D721Med (cell line): ENCODE measurements at places on chromosomes 6 and 20.

DNA sequence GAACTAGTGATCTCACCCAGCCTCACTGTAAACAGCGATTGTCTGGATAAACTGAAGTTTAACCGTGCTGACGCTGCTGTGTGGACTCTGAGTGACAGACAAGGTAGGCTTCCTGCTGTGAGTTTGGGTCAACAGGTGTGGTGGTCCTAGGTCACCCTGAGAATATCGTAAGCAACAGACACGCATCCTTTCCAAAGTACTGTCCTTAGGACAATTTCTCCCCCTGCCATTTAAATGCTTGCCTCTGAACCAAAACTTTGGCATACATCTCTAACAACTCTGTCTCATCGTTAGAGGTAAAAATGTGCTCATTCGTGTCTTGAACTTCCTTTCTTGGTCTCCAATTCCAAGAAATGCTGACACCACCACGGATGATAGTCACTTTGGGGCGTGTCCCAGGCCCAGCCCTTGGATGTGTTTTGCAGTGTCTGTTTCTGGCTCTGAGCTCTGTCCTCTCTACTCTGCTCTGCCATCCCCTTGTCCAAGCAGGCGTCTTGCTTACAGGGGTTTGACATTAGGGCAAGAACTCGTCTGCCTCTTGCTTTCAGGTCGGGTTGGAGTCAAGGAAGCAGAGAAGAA lies 95.5 kb downstream of the EYA2 start:
- no peak for DNase-seq

DNA sequence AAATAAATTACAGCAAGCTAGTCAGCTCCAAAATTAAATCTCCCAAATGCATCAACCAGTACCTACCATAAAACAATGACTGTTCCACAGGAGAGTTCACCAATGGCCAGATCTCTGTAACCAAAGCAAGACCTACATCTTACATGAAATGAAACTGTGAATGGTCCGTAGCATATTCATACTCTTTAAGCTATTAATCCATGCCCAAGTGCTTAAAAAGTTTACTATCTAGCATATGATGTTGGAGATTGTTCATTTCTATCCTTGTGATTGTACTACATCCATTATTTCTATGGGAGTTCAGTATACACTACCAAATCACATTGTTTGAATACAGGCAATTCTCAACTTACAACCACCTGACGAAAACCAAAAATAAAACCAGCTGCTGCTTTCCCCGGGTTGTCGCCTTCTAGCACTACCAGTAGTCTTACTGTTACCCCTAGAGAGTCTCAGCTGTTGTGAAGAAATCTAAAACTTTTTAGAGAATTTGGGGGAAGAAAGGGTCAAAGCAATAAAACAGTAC lies 38.0 kb downstream of the HIVEP2 start:
- DNase-seq = no peak

- no peak for DNase-seq
These were observed 326.7 kb upstream of the NOX3 start for GRCh38 chr6:155782320-155782731.

GRCh38 chr6:71509191-71510005 lies 220.8 kb downstream of the OGFRL1 start:
- DNase-seq = no peak

GRCh38 chr6:137903933-137904821 lies 37.1 kb downstream of the TNFAIP3 start:
- DNase-seq = no peak

GRCh38 chr6:132763269-132763668 lies 5.6 kb upstream of the VNN2 start:
- DNase-seq = no peak

DNA sequence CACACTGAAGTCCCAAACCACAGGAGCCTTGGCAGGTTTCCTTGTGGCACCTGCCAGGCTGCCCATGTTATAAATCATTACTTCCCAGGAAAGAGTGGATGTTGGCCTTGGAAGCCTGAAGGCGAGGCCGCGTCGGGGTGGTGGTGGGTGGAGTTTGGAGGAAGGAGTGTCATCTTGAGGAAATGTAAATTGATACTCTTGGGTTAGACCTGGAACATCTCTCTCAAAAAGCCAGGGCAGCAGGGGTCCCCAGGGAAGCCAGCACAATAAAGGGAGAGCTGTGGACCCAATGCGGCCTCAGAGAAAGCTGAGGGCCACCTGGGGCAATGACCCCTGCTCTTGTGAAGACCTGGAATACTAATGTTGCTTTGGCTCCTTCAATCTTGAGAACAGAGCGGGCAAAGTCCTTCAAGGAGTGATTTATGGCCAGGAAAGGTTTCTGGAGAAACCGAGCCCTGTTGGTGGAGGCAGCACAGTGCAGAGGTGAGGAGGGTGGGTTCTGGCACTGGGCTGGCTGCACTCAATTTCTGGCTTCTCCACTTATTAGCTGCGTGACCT lies 26.3 kb upstream of the TRAF3IP2 start:
- no peak for DNase-seq

DNA sequence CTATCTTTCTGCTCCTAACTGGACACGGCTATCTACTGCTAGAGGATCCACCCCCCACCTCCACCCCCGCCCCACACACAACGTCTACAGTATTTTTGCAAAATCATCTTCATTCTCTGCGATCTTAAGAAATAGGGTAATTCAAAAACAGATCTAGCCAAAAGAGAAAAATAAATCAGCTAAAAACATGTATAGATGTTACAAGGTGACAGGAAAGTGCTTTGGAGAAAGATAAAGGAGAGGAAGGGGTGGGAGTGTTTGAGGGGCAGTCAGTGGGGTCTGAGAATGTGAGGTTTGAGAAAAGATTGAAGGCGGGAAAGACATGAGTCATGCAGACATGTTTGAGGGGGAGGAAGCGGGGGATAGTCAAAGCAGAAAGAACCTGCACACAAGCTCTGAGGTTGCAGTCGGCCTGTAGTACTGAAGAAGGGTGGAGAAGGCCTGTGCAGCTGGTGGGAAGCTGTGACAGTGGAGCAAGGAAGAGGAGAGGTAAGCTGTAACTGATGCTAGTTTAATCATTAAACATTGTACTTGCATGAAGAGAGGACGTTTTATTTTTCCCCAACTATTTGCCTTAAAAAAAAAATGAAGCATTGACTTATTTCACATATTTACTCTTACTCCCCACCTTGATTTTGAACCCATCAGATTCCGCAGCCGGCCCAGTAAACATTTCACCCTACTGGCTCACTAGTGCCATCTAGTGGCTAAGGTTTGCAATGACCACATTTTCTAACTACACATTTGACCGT lies 332.6 kb downstream of the ADGRB3 start:
- no peak for DNase-seq

- DNase-seq = peak; percentile 45
These were observed 14.9 kb upstream of the FAM210B start for GRCh38 chr20:56343861-56344381.

GRCh38 chr6:8494730-8495129 lies 59.4 kb upstream of the SLC35B3 start:
- DNase-seq = no peak

DNA sequence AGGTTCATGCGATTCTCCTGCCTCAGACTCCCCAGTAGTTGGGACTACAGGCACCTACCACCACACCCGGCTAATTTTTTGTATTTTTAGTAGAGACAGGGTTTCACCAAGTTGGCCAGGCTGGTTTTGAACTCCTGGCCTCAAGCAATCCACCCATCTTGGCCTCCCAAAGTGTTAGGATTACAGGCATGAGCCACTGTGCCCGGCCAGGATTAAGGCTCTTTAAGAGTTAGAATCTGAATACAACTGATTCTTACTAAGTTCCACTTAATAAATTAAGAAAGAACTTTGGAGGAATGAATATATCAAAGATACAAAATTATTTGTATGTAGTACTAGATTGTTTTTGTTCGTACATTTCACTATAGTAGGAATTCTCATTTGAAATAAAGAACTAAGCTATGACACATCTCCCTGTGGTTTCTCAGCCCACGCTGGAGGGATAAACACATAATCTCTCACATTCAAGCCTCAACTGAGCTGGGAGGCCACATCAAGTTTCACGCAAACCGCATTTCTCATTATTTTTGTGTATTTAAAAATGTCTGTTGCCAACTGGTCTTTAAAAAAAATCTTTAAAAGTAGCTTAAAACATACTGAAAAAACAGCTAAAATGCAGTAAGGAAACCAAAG lies 34.2 kb downstream of the DTNBP1 start:
- DNase-seq = no peak

- DNase-seq = no peak
These were observed 51.8 kb downstream of the ELOVL4 start for GRCh38 chr6:79895382-79896074.

- DNase-seq = no peak
These were observed 43.2 kb downstream of the LY86 start for GRCh38 chr6:6631534-6632276.

- no peak for DNase-seq
These were observed 4.6 kb downstream of the KCNK5 start for GRCh38 chr6:39224523-39225182.

GRCh38 chr6:70725817-70726415 lies 58.2 kb downstream of the SMAP1 start:
- DNase-seq = no peak

- DNase-seq = no peak
These were observed 129.3 kb upstream of the SYNCRIP start for GRCh38 chr6:85771925-85772430.

DNA sequence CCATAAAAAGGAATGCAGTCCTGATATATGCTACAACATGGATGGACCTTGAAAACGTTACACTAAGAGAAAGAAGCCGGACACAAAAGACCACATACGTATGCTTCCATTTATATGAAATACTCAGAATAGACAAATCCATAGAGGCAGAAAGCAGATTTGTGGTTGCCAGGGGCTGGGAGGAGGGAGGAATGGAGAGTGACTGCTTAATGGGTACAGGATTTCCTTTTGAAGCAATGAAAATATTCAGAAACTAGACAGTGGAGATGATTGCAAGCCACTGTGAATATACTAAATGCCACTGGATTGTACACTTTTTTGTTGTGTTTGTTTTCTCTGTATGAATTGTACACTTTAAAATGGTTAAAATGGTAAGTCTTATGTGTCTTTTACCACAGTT lies 29.4 kb upstream of the CDKN1A start:
- no peak for DNase-seq

DNA sequence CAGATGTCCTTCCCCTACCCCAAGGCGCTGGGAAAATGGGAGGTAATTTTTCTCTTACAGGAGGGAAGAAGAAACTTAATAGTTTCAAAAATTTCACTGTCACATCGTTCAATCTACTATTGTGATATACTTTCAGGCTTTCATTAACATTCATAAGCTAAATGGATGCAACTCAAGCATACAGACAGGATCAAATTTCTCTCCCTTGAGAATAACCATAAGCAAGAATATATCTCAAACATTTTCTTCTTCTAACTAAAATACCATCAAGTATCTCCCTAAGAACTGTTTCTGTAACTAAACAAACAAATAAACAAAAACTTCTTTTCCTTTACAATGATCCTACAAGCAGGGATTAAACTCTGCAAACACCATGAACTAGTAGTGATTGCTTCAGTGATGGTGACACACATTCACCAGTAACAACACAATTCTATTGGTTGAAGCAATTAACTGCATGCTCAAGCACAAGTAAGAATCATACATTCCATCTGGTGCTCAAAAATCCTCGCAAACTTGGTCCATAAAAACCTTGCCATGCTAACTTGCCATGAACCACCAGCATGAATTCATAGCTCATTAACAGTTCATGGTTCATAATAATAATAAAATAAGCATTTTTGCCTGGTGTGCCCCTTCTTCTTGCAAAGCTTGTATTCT lies 183.8 kb downstream of the PTPRK start:
- no peak for DNase-seq

- DNase-seq = no peak
These were observed 201.9 kb downstream of the LY86 start for GRCh38 chr6:6790393-6790792.

DNA sequence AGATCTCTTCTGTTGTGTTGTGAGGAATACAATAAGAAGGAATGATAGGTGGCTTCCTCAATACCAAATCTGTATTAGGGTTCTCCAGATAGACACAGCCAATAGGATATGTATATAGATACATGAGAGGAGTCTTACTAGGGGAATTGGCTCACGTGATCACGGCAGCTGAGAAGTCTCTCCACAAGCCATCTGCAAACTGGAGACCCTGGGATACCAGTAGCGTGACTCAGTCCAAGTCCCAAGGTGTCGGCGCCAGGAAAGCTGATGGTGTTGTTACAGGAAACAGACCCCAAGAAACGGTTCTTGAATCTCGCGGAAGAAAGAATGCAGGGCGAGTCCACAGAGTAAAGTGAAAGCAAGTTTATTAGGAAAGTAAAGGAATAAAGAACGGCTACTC lies 61.4 kb downstream of the SYTL3 start:
- DNase-seq = no peak

DNA sequence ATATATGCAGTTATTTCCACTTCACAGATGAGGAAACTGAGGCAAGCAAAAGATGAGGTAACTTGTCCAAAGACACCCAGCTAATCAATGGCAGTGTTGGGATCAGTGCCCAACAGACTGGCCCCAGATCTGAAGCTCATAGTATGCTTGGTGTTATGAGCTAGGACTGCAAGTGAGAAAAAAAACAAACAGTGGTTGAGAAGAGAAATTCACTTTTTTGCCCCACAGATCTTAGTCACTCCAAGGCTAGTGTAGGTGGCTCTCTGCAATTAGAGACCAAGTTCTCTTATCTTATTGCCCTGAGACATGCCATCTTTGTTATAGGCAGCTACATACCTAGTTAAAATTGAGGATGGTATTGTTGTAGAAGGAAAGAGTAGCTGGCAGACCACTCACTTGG lies 16.3 kb downstream of the PLEKHG1 start:
- DNase-seq = no peak

DNA sequence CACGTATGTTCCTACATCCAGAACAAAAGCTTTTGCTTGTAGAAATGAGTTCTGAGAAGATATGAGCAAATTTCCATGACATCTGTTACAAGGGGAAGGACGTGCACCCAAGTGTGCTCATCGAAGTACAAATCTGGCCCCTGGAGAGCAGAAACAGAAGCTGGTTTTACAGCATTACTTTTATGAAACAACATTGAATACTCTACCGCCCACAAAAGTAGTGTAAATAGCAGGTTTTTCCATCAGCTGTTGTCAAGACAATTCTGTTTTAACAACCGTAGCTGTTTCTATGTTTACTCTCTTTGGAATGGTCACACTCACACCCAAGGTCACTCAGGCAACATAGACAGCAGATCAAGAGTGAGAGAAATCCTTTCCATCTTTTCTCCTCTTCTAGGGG lies 114.2 kb upstream of the SSTR4 start:
- no peak for DNase-seq
